ENCODE measurements at places on chromosomes 2 and 18.

- H3K36me3 ChIP-seq = peaks cover 12% of the 10 kb centered on the region
- no peak for DNase-seq
- H3K4me3 ChIP-seq = no peak overlapping the region
- no peaks in the 10 kb centered on the region for H3K27me3 ChIP-seq
- H3K27ac ChIP-seq = no peak overlapping the region
Measured at GRCh38 chr2:202757339-202757738, 114.2 kb downstream of the ICA1L start.

DNA sequence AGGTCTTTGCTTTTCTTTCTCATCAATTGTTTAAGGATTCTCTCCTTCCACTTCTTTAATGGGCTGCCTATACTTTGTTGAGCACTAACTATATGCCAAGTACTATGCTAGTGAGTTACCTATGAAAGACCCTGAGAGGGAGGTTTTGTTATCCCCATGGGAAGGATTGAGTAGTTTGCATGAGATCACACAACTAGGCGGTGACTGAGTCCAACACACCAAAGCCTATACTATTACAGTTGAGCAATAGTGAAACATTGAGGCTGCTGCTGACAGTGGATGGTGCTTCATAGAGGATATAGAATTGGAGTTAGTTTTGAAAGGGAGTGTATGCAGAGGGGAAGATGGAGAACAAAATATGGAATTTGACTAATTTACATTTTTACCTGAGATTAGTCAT, 15.8 kb downstream of the NABP1 start:
- H3K4me3 ChIP-seq = no peak overlapping the region
- H3K27me3 ChIP-seq = no peaks in the 10 kb centered on the region
- no peaks in the 10 kb centered on the region for H3K36me3 ChIP-seq
- DNase-seq = no peak

- H3K27ac ChIP-seq = no peak overlapping the region
- H3K36me3 ChIP-seq = no peaks in the 10 kb centered on the region
- H3K4me1 ChIP-seq = no peaks in the 10 kb centered on the region
- H3K4me3 ChIP-seq = no peak overlapping the region
Measured at GRCh38 chr2:487186-488079, 189.8 kb downstream of the TMEM18 start.

- DNase-seq = no peak
- no peaks in the 10 kb centered on the region for H3K36me3 ChIP-seq
- H3K4me1 ChIP-seq = no peaks in the 10 kb centered on the region
- H3K27ac ChIP-seq = no peak overlapping the region
Measured at GRCh38 chr2:114237331-114237730, 205.1 kb upstream of the DPP10 start.

DNA sequence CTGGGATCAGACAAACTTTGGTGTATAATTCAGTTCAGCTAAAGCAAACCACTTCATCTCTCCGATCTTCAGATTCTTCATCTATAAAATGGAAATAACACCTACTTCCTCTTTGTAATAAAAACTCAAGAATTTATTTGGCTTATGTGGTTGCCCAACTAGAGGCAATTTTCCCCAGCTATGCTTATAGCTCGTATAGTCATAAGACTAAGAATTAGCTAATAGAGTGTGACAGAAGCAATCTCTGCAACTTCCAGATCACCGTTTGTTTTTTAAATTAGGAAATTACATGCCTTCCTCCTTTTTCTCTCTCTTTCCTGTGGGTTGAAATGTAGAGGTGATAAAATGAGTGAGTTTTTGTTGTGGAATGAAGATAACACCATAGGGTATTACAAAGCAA, 35.3 kb upstream of the KCNF1 start:
- no peak overlapping the region for H3K27ac ChIP-seq
- H3K4me3 ChIP-seq = no peak overlapping the region
- DNase-seq = no peak
- no peaks in the 10 kb centered on the region for H3K27me3 ChIP-seq
- no peaks in the 10 kb centered on the region for H3K4me1 ChIP-seq
- H3K36me3 ChIP-seq = no peaks in the 10 kb centered on the region

DNA sequence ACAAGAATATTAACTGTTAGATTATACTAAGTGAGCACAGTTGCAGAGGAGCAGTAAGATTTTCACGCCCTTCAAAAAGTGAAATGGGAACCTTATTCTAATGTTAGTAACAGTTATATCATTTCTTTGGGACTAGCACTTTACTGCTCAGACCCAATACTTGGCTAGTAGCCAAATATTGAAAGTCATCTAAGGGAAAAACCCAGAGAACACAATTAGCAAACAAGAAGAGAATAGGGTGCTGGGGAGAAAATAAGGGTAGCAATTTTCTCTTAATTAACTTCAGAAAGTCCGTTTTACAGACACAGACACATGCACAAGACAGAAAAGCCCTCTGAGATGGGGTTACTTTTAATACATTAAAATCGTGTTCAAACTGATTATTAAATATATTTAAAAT, 71.8 kb downstream of the ID2 start:
- H3K4me3 ChIP-seq = no peak overlapping the region
- no peaks in the 10 kb centered on the region for H3K36me3 ChIP-seq
- DNase-seq = no peak
- H3K27ac ChIP-seq = no peak overlapping the region

DNA sequence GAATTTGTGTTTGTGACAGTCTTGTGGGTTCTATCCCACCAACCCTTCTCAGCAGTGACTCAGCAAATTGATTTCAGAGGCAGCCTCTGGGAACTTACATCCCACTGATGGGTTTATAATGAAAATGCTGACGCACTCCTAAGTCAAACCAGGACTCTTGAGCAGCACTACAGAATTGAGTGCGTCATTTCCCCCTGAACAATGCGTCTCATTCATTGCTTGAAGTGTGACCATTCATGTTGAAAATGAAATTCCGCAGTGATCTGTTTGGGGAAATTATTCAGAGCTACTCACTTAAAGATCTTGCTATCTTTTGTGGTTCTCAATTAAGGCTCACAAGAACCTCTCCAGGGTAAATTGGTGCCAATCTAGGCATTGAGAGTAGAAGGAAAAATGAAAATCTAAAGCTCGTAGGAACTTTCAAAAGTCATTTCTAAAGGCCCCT, 417.7 kb upstream of the SLC14A2 start:
- no peaks in the 10 kb centered on the region for H3K27me3 ChIP-seq
- H3K4me3 ChIP-seq = no peak overlapping the region
- no peak overlapping the region for H3K27ac ChIP-seq
- H3K4me1 ChIP-seq = no peaks in the 10 kb centered on the region
- DNase-seq = no peak

Data from iPS DF 6.9 (cell line).